ENCODE measurements at places on chromosomes 3 and 15.

- peaks cover 12% of the 10 kb centered on the region for H3K4me1 ChIP-seq
- H3K36me3 ChIP-seq: no peaks in the 10 kb centered on the region
- H3K27me3 ChIP-seq: no peaks in the 10 kb centered on the region
Observed at GRCh38 chr15:56913670-56914069, 4.8 kb upstream of the TCF12 start.

GRCh38 chr3:20576228-20576627, 390.2 kb upstream of the SGO1 start:
- no peak overlapping the region for H3K27ac ChIP-seq
- H3K4me1 ChIP-seq: no peaks in the 10 kb centered on the region
- DNase-seq: no peak
- H3K36me3 ChIP-seq: no peaks in the 10 kb centered on the region
- H3K27me3 ChIP-seq: no peaks in the 10 kb centered on the region

DNA sequence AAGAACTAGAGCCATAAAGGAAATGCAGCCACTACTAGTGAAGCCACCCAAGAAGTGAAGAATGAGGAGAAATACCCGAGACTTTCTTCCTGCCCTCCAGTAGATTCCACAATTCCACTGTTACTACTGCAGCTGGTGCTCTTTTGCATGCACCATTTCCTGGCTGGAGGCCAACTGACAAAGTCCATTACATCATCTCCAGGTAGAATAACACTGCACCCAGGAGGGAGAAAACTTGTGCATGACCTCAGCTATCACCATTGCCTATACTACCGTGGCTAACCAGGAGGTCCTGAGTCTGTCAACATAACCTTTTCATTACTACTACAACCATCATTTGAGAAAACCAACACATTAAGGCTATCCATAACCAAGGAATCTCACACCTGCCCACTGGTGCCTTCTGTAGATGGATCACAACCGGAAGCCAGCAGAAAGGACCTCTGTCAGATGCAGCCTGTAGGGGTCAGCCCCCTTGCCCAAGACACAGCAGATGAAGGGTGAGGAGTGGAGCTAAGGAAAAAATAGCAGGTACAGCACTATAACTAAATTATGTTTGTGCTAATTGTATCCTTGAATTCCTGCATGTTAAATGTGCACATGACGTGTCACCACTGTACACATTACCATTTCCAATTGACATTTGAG, 200.8 kb upstream of the C2CD4B start:
- no peaks in the 10 kb centered on the region for H3K36me3 ChIP-seq
- no peak overlapping the region for H3K4me3 ChIP-seq
- no peak overlapping the region for H3K27ac ChIP-seq
- H3K27me3 ChIP-seq: no peaks in the 10 kb centered on the region

GRCh38 chr3:53155760-53156159, 5.2 kb upstream of the PRKCD start:
- peak overlapping the region; percentile 75 for H3K27ac ChIP-seq
- H3K4me3 ChIP-seq: no peak overlapping the region
- H3K36me3 ChIP-seq: no peaks in the 10 kb centered on the region
- H3K4me1 ChIP-seq: peaks cover 27% of the 10 kb centered on the region
- peak; percentile 86 for DNase-seq

- H3K27ac ChIP-seq: no peak overlapping the region
- H3K36me3 ChIP-seq: no peaks in the 10 kb centered on the region
- H3K27me3 ChIP-seq: no peaks in the 10 kb centered on the region
- H3K4me3 ChIP-seq: no peak overlapping the region
- DNase-seq: no peak
Observed at GRCh38 chr3:196255776-196256175, 31.8 kb downstream of the PCYT1A start.

DNA sequence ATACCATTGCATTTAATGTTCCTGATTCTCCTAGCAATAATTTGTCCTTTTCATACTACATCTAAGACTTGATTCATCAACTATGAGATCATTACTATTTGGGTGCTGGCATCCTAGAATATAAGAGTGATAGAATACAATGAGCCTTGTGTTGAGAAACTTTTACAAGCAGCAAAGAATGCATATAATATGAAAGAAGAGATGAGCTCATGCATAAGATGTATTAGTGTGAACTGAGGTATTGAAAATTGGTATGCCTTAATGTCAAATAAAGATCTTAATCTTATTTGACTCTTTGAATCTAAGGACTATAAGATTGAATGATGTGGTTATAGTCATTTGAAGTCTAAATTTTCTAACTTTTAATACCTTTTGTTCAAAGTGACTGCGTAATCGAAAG, 220.0 kb upstream of the ARHGEF26 start:
- no peaks in the 10 kb centered on the region for H3K36me3 ChIP-seq
- H3K27ac ChIP-seq: no peak overlapping the region
- no peak for DNase-seq
- no peaks in the 10 kb centered on the region for H3K27me3 ChIP-seq

DNA sequence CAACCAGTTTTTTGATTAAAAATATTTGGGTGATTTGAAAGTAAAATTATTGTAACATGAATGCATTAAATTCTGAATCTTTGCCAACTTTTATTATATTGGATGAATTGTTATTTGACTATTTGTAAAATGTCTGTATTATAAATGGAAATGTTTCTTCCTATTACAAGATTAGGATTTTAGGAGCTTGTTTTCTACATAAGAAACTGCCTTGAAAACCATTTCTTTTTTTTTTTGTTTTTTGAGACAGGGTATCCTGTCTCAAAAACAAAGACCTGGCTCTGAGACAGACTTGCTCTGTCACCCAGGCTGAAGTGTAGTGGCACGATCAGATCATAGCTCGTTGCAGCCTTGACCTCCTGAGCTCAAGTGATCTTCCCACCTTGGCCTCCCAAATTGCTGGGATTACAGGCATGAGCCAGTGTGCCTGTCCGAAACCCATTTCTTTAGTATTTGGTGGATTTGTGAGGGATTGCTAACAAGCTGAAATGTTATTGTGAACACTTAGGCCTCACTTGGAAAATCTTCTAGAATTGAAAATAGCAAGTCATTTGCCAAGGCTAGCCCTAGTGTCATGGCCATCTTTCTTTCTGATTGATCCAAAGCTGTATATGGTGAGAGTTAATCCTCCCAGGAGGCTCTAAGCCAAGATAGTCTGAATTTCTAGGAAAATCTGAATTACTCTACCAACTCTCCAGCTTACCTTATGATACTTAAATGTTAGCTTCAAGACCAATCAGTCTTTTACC, 100.3 kb downstream of the FNDC3B start:
- H3K27me3 ChIP-seq: no peaks in the 10 kb centered on the region
- peaks cover 84% of the 10 kb centered on the region for H3K4me1 ChIP-seq
